ENCODE measurements at places on chromosomes 11 and 22.

GRCh38 chr11:88537613-88538012 is 200.1 kb upstream of the CTSC start:
- DNase-seq, result no peak

DNA sequence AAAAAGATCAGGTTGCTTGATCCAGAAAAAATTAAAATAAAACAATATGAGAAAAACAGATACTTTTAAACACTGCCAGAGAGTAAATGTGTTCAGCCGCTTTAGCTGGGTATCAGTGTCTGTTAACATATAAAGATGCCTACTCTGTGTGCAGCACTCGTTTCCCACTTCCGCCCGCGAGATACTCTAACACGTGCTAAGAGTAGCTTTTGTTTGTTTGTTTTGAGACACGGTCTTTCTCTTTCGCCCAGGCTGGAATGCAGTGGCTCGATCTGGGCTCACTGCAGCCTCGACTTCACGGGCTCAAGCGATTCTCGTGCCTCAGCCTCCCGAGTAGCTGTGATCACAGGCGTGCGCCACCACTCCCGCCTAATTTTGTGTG is 531 bp upstream of the MEN1 start:
- DNase-seq, result no peak

- DNase-seq, result no peak
Measured at GRCh38 chr11:86723281-86723680, 50.9 kb upstream of the ME3 start.

- no peak for DNase-seq
Measured at GRCh38 chr22:41499624-41500280, 30.8 kb downstream of the ACO2 start.

GRCh38 chr11:121450401-121450800 is 1.7 kb upstream of the SORL1 start:
- DNase-seq, result no peak

DNA sequence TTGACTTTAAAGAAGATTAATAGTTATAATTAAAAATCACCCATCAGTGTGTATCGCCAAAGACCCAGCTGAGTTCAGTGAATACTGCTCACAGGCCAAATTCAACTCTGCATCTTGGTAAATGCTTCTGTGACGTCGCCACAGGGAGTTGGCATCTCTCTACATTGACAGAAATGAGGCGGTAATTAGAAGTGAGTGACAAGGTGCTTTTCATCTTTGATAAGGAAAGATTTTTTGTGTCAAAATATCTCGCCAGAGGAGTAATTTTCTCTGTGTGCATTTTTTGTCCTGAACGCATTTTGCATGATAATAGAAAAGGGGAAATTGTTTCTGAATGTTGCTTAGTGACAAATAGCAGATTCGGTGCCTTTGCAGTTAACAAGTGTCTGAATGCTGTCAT is 345.8 kb downstream of the CNTN5 start:
- DNase-seq, result no peak

DNA sequence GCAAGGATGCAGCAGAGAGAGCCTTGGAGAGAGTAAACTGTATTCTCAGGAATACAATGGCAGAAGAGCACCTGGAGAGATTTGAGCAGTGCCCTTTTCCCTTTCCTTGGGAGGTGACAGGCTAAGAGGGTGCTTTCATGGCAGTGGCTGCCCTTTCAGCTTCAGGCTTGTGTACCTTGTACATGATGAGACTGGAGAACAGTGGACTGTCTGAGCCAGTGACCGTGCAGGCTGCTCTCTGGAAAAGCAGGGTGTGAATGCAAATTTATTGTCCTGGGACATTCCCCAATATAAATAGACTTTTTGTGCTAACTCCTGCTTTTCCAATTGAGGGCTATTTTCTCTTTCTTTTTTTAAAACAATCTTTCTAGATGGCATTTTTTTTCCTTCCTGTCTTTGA is 99.3 kb downstream of the TRIM44 start:
- DNase-seq, result no peak

DNA sequence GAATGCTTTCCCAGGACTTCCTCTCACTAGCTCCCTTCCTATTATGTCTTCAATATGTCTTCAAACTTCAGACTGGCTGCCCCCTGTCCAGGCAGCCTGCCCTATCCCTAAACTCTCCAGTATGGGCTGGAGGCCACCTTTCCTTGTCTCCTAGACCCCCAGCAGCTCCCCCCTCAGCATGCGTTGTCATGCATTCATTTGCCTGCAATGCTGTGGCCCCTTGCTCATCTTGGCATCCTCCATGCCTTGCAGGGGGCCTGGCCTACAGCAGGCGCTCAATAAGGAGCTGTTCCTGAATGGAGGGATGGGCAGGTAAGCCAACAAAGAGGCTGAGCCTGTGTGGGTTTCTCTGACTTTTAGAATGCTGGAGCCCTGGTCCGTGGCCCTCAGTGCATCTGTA is 16.4 kb upstream of the ARAP1 start:
- no peak for DNase-seq

DNA sequence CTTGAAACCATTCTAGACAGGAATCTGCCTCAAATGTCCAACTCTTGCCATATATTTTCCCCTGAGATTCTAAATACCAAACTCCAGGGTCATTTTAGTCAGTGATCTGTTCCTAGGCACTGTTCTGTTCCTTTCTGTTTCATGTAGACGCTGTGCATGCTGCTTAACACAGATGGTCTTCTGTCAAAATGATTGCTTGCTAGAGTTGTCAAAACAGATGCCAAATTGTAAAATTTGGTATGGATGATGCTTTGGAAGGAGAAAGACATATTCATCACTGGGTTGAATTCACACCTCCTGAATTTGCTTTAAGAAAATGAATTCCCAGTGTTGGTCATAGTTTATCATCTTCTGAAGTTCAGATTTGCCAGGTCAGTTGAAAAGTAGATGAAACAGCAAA is 425.9 kb downstream of the ETS1 start:
- no peak for DNase-seq

- DNase-seq, result no peak
Measured at GRCh38 chr22:46439576-46440465, 97.6 kb downstream of the CELSR1 start.

DNA sequence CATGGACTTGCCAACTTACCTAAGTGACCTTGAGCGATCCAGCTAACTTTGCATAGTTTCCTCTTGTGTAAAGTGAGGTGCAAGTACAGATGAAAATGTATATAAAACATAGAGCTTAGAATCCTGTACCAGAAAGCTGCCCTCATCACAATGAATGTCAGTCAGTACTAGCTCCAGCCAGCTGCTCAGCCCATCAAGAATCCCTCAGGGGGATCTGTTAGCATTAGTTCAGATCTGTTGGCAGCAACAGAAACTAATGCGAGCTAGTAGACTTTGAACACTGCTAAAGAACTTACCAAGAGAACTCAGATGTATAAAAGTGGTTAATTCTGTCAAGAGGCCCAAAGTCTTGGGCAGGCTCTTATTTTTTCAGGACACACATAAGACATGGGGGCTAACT is 6.3 kb upstream of the C11orf91 start:
- DNase-seq, result no peak

GRCh38 chr11:29018631-29019030 is 910.4 kb downstream of the METTL15 start:
- peak; percentile 91 for DNase-seq

DNA sequence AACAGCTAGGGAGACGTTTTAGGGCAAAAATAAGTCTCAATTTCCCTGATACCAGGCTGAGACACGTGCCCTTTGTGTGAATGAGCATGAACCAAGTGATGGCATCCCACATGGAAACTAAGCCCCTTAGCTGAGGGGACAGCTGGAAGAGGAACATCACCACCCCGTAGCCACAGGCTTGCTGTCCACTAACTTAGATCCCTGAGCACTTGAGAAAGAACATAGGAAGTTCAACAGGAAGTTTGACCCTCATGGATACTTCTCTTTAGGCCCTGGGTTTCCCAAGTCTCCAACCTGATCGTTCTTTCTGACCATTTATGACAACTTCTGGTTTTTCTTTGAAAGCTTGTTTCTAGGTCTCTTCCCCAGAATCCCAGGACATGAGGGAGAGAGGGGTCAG is 11.6 kb upstream of the CKAP5 start:
- no peak for DNase-seq

- no peak for DNase-seq
Measured at GRCh38 chr11:46380340-46381047, 975 bp upstream of the MDK start.

DNA sequence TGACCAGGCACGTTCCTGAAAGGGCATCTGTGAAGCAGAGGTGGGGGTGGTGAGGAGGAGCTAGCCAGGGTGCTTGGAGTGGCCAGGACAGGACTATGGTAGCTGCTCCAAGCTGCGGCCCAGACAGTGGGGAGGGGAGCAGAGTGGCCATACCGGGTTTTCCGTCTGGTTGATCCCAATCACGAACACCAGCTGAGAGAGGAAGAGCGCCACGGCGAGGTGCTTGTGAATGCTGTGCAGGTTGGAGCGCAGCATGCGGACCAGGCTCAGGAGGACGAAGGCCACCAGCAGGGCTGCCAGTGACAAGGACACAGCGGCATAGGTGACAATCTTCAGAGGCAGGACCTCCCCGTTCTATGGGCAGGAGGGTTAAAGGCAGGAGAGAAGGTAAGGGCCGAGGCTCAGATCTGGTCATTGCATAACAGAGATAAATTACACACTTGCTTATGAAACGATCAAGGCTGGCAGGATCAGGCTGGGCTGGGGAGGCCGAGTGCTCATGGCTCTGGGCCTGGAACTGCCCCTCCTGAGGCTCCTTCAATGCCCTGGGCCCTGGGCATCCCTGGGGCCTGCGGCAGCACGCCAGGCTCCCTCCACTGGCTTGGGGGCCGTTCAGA is 41.5 kb downstream of the TRMU start:
- DNase-seq, result no peak

- DNase-seq, result no peak
Measured at GRCh38 chr11:15309296-15309695, 194.6 kb downstream of the INSC start.

GRCh38 chr11:76591416-76591815 is 79.1 kb downstream of the LRRC32 start:
- DNase-seq, result no peak

GRCh38 chr11:112620621-112621394 is 340.4 kb upstream of the NCAM1 start:
- DNase-seq, result no peak
